ENCODE measurements at places on chromosomes 6 and 20. TPM values are rescaled to one million over a fixed set of nuclear protein-coding genes. Genes with fewer than 3 reads are reported as not detected.

DNA sequence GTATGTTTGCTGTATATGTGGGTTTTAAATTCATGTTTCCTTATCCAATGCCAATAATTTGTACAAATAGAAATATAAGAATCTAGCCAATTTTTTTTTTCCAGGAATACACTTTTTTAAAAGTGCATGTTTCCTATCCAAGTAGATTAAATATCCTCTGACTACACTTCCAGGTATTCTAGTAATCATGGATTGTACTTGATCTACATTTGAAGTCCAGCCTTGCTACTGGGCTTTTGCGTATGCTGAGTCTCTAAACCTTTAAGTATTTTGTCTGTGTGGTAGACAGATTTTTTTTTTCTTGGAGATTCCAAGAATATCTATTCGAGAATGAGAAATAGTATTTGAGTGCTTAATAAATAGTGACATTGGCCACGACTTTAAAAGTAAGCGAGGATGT, 188.3 kb downstream of the SASH1 start:
- no peak for DNase-seq
- peak overlapping the region; percentile 10 for H3K4me3 ChIP-seq
- H3K4me1 ChIP-seq, result no peaks in the 10 kb centered on the region
- peak overlapping the region; percentile 100 for H3K27ac ChIP-seq

- no peak overlapping the region for H3K4me3 ChIP-seq
- no peaks in the 10 kb centered on the region for H3K36me3 ChIP-seq
- no peak for DNase-seq
- no peaks in the 10 kb centered on the region for H3K4me1 ChIP-seq
Measured at GRCh38 chr6:5619249-5619648, 357.9 kb downstream of the FARS2 start.

MATN4 gene
- 0.16 TPM for polyA plus RNA-seq

DNA sequence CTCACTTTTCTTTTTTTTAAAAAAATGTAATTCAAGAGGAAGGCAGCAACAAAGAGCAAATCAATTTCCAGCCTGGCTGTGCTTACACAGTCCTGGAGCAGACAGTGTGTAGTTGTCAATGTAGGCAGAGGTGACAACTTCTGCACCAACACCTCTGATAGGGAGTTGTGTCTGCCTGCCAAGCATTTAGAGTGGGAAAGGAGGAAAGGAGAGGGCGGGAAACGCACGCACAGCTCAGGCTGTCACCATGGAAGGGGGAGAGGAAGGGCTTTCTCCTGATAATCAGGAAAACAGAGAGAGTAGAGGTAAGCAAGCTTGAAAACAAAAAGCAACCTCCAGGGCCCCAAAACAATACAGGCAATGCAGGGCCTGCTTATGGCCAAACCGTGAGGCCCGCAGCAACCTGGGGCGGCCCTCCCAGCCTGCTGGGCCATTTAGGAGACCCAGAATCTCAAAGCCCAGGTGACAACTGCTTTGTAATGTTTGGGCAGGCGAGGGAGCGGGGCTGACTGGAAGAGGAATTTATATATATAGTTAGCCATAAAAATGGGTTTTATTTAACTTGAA, 41.5 kb upstream of the GFOD1 start:
- H3K4me3 ChIP-seq, result no peak overlapping the region
- no peaks in the 10 kb centered on the region for H3K36me3 ChIP-seq
- DNase-seq, result no peak
- no peak overlapping the region for H3K27ac ChIP-seq
- H3K4me1 ChIP-seq, result no peaks in the 10 kb centered on the region
- no peaks in the 10 kb centered on the region for H3K27me3 ChIP-seq

NNAT gene
- 6.7 TPM for polyA plus RNA-seq

GRCh38 chr20:53959911-53960578, 110.3 kb downstream of the BCAS1 start:
- H3K27ac ChIP-seq, result no peak overlapping the region
- DNase-seq, result no peak
- peaks cover 11% of the 10 kb centered on the region for H3K27me3 ChIP-seq
- H3K36me3 ChIP-seq, result no peaks in the 10 kb centered on the region
- H3K4me3 ChIP-seq, result no peak overlapping the region

All from SK-N-SH (cell line).